IPS DF 6.9 (cell line): ENCODE measurements at places on chromosomes 4 and X.

DNA sequence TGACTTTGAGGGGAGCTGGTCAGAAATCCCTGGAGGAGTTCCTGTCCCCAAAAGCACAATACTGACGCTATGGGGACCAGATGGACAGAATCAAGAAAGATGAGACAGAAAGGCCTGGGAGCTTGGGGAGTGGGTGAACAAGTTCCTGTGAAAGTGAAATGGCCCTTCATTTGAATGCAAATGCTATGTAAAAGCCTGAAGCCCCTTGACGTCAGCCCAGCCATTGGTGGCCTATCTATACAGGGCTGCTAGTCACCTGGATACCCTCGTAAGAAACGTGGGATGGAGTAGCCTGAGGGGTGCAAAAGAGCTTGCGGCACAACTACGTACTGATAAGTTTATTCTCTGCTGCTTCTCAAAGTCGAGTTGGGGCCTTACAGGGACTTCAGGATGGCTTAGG lies at the start of gene CDX4:
Gene CDX4 (plus strand): TSS at position 223 of the 400 bp plus-strand sequence. CDS start 201 bp downstream, outside the sequence.
- no peak for DNase-seq

GRCh38 chr4:182242787-182243186 lies 415 bp upstream of the TENM3 start:
- no peak for DNase-seq

DNA sequence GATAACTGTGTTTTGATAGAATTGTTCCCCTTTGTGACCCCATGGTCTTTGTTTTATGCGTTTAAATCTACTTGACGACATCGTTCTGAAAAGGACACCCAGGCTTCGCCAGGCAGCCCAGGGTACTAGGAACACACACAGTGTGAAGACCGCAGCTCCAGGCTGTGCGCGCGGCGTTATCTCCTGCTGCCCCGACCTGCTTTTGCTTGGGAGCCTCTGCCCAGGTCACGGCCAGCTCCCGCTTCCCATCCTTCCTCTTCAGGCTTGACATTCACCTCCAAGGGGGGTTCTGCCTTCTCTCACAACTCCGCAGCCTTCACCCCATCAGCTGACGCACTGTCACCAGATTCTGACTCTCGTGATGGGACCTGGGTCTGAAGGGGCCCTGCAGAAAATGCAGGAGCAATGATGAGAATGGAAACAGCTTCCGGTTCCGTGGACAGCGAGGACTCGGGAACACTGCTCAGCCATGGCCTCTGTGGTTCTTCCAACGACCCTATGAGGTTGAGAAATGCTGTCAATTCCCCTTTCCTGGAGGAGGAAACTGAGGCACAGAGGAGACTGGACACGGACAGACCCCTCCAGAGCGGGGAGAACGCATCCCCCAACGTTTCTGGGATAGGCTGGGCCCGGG lies 536 bp upstream of the HTRA3 start:
- DNase-seq = no peak

DNA sequence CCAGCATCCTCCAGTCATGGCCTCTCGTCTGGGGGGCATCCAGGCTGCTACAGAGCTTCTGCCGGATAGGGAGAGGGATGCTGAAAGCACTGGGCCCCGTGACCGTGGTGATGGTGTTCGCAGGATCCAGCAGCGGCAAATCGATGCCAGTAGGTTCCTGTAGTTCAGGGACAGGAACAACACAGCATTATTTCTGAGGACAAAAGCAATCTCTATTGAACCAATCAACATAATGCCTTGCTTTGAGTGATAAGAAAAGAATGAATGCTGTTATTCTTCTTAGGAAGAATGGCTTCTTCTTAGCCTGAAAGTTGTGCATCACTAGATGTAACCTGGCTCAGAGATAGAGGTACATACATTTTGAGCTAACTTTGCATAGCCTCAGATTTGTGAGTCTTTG lies 378.6 kb downstream of the UNC5C start:
- no peak for DNase-seq

DNA sequence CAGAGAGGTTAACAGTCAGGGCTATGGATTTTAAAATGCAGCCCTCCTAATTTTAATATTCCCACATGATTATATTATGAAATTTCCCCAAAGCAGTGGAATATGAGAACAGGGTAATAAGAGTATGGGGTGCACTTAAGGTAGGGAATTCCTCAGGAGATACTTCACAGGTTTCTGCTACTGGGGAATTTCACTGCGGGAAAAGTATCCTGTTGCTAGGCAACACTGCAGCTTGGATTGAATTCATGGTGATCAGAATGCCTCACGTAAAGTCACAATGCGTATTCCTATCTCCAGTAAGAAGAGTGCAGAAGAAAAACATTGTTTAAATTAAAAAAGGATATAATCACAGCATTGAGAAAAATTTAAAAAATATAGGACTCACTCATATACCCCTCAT lies 398.1 kb upstream of the RPS6KA3 start:
- DNase-seq = no peak

GRCh38 chrX:16578218-16578617 lies 71.7 kb upstream of the S100G start:
- no peak for DNase-seq

GRCh38 chr4:122691988-122692387 lies 40.5 kb upstream of the BBS12 start:
- DNase-seq = no peak

- no peak for DNase-seq
These were observed 60.8 kb downstream of the TBL1X start for GRCh38 chrX:9525511-9526248.

- DNase-seq = no peak
These were observed 1.9 kb upstream of the ASB9 start for GRCh38 chrX:15271757-15272156.

DNA sequence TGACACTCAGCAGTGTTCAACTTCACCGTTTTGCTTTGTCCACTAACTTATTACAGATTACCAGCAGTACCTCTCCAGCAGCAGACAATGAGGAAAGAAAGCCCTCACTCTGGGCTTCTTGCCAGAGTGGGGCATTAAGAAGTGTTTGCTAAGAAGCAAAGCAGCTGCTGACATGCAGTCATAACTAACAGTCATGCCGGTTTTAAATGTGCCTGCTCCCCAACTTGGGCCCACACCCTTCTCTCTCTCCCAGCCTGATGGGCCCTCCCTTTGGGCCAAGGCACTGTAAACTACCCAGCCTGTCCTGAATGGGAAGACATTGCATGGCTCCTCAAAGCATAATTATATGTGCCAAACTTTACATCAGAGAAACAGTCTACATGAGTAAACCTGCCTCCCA lies 54.6 kb upstream of the HHIP start:
- no peak for DNase-seq

- no peak for DNase-seq
These were observed 13.2 kb downstream of the TMEM175 start for GRCh38 chr4:945274-946102.

DNA sequence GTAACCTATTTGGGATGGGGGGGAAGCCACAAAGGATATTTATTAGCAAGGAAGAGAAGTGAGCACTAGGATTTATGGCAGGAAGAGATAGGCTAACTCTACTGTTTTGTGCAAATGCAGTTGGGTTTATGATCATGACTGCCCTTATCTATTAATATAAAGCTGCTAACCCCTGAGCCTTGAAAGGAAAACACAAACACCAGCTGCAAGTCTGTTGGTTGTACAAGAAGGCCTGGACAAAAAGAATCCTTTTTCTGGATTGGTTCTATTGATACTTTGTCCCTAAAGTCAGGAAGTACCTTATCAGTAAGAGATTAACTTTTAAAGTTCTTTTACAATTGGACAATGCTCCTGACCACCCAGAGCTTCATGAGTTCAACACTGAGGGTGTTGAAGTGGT lies 188.8 kb downstream of the LRBA start:
- no peak for DNase-seq

DNA sequence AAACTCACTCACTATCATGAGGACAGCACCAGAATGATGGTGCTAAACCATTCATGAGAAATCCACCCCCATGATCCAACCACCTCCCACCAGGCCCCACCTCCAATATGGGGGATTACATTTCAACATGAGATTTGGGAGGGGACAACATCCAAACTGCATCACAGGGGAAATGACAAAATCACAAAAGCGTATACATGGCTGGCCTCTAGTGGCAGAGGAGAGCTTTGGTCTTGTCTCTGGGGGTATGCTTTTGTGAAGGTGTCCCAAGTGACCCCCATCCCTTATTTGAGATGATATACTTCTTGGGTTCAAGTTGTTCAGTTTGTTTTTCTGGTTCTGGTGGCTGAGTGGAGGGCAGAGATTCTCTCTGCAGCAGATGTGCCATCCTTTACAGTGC lies 8.5 kb upstream of the SETD7 start:
- DNase-seq = no peak

DNA sequence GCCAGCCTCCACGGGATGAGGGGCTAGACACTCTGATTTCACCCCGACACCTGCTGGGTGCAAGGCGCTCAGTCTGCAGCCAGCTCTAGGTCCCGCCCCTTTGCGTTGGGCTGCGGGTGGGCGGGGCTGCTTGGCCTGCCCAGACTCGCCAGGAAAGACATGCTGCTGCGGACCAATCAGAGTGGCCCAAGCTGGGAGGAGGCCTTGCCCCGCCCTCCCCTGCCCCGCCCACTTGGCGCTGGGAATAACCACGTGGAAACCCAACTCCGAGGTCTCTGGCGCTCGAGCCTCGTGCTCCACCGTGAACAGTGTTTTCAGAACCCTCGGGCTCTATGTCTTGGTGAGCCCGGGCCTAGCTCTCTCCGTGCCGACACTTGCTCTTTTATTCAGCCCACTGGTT lies 5.3 kb upstream of the VMA21 start:
- no peak for DNase-seq

DNA sequence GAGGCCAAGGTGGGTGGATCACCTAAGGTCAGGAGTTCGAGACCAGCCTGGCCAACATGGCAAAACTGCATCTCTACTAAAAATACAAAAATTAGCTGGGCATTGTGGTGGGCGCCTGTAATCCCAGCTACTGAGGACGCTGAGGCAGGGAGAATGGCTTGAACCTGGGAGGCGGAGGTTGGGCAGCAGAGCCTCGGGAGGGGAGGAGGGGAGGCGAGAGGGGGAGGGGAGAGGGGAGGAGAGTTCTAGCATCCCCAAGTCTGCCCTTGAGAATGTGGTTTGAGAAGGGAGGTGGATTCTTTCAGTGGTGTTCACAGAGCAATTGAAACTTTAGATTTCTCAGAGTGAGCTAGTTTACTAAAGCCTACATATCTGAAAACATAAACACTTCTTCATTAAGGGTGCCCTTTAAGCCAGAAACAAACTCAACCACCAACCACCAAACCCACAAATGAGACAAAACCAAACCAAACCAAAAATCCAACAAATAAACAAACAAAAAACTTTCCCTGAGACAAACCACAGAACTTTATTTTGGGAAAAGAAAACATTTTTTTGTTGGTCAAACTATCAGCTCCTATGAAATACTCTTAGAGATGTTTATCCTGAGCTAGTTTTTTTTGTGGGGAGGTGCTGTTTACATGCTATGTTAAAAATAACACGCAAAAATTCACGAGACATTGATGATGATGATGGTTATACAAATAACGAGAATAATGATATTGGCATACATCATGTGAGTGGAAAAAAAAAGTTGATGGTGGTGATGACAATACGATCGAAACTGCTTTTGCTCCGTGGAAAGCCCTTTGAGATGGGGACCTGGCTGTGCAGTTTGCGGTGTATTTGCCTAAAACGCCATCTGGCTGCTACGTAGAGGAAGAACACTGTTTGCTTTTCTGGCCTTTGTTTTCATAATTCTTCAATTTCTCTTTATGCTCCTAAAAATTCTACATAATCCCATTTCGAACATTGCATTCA lies 98.2 kb upstream of the PRKX start:
- DNase-seq = no peak

DNA sequence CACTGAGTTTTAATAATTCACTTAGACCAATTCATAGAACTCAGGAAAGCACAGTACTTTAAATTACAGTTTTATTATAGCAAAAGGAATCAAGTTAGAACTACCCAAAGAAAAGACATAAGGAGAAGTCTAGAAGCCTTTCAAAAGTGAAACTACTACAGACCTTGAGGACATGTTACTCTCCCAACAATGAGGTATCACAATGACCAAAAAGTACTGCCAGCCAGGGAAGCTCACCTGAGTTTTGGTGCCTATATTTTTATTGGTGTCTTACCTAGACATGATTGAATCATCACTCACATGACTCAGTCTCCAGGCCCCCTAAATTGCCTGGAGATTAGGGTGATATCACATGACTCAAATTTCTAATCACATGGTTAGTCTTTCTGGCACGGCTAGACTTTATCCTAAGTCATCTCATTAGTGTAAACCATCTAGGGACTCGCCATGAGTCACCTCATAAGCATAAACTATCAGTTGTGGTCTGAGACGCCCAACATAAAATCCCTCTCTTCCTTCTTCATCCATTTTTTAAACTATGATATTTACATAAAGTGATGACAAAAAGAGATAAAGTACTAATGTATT lies 372.3 kb downstream of the TMA16 start:
- no peak for DNase-seq

DNA sequence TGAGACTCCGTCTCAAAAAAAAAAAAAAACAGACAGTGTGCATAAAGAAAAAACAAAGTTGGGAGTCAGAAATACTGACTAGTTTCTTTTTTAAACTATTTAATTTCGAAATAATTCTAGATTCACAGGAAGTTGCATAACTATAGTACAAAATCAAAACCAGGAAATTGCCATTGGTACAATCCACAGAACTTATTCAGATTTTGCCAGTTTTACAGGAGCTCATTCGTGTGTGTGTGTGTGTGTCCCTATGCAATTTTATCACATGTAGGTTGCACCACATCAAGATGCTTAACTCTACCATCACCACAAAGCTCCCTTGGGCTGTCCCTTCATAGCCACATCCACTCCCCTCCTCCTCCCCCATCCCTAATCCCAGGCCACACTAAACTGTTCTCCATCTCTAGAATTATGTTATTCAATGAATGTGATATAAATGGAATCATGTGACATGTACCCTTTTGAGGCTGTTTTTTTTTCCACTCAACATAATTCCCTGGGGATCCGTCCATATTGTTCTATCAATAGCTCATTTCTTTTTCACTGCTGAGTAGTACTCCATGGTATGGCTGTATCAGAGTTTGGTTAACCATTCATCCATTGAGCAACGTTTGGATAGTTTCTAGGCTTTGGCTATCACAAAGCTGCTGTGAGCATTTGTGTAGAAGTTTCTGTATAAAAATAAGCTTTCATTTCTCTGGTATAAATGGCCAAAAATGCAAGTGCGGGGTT lies 16.3 kb upstream of the DDX3X start:
- DNase-seq = no peak

- no peak for DNase-seq
These were observed 150.2 kb downstream of the RRAGB start for GRCh38 chrX:55867708-55868107.

GRCh38 chrX:97374266-97374665 lies 490.6 kb downstream of the RPA4 start:
- no peak for DNase-seq
